ENCODE measurements at places on chromosomes 13 and 19. TPM values are rescaled to one million over a fixed set of nuclear protein-coding genes. Genes with fewer than 3 reads are reported as not detected.

The LILRA1 gene
- not detected for total RNA-seq

The CEACAM20 gene
- not detected for total RNA-seq

The CDC34 gene
- 148 TPM for total RNA-seq

The SYT5 gene
- total RNA-seq, result not detected

The PLK5 gene
- not detected for total RNA-seq

The TMEM147 gene
- total RNA-seq, result 66.6 TPM

The LILRB4 gene
- not detected for total RNA-seq

The CRLF1 gene
- total RNA-seq, result 2.6 TPM

The FGF21 gene
- total RNA-seq, result not detected

The FCER2 gene
- not detected for total RNA-seq

The GNG8 gene
- total RNA-seq, result not detected

The IGFL3 gene
- not detected for total RNA-seq

The KASH5 gene
- not detected for total RNA-seq

The CACNG7 gene
- 4.7 TPM for total RNA-seq

The PRTN3 gene
- total RNA-seq, result not detected

The CYP4F2 gene
- not detected for total RNA-seq
